Esophagus squamous epithelium (tissue), 5 donors: ENCODE measurements at places on chromosomes 4 and X.

- DNase-seq, result no peak
Observed at GRCh38 chr4:127214931-127215330, 417.8 kb upstream of the INTU start.

DNA sequence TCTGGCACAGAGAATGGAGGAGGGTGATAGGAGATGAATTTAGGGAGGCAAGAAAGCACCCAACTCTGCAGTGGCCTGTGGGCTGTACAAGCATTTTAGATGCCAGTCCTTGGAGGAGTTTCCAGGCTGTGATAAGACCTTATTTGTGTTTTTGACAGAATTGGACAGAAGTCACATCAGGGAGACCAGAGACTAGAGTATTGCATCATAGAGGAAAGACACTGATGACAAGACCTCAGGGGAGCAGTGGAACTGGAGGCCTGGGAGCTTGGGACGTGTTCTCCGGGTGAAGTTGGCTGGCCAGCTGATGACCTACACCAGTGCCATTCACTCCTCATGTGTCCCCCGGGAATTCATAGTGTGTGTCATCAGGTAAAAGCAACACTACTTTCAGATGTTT lies 284.0 kb upstream of the ZFP42 start:
- no peak for DNase-seq

DNA sequence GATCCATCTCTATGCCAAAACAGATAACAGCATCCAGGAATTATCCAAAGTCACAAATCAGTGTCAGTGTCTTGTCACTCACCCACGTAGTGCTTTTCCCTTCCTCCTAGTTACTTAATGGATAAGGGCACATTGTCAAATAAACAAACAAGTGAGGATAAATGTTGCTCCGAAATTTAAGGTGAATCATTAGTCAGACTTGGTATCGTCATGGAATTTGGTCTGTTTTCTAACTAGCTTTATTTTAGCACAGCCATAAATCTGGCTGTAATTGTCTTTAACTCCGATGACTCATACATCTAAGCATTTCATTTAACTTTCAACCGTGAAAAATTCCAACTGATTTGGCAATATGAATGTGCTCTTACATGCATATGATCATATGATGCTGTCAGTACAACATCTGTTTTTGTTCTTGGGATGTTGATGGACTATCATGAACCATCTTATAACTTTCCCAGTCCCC lies 83.3 kb downstream of the SNCA start:
- DNase-seq, result no peak

- DNase-seq, result no peak
Observed at GRCh38 chr4:74377714-74378113, 12.8 kb downstream of the EREG start.

DNA sequence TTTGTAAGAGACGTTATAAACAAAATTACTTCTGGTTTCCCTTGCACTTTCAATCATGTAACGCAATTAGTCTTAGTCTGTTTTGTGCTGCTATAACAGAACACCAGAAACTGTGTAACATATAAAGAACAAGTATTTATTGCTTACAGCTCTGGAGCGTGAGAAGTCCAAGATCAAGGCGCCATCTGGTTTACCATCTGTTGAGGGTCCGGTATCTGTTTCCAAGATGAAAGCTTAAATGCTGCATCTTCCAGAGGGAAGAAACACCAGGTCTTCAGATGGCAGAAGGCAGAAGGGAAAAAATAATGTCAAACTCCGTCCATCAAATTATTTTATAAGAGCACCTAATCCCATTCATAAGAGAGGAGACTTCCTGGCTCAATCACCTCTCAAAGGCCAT lies 474.1 kb downstream of the PDGFC start:
- DNase-seq, result no peak

- no peak for DNase-seq
Observed at GRCh38 chr4:140829825-140830224, 73.6 kb upstream of the TBC1D9 start.

- no peak for DNase-seq
Observed at GRCh38 chrX:142733327-142733726, 292.4 kb upstream of the SPANXN4 start.

DNA sequence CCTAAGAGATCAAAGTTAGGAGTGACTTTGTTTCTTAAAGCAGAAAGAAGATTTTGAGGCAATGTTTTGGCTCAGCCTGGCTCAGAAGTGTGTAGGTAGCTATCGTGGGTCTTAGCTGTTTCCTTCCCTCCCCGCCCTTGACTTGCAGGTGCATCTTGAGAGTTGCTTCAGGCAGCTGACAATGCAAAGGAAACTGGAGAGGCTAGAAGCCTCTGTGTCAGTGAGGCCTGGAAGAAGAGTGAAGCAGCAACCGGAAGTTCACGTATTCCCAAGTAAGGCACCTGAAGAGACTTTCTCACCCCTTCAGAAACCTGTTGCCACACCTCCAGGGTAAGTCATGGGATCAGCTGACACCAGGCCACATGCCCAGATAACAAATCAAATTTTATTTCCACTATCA lies 10.6 kb upstream of the XKRX start:
- DNase-seq, result no peak

GRCh38 chrX:3177851-3178250 lies 136.6 kb downstream of the ARSF start:
- DNase-seq, result no peak

DNA sequence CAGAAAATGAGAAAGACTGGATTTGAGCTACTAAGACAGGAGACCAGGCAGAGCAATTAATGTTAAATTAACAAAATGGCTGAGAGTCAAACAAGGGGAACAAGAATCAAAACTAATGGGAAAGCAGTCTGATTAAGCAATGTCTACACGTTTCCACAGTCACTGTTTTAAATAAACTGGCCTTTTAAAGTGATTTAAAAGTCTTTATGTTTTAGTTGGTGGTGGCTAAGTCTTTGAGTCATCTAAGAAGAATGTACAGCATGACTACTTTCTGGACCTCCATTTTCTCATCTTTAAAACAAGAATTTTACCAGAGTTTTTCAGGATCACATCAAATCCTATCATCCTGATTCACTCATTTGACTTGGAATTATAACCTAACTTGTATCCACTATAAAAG lies 233.8 kb downstream of the ENOX2 start:
- DNase-seq, result no peak

DNA sequence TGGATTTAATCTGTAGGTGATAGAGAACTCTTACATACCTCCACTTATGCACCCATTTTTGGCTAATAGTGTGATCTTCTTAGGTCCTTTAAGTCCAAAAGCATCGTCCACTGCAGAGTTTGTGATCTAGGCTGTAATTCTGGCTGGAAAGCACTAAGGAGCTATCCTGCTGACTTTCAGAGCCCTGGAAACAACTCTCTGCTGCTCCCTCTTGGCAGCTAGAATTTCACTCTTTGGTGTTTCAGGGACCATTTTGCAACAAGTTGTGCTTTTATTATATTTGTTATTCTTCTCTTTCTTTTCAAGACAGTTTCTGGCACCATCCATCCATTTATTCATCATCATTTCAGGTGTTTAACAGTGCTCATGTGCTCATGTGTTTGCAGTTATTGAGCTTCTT lies 130.0 kb downstream of the RBM46 start:
- DNase-seq, result no peak

GRCh38 chr4:102612824-102613366 lies 111.7 kb downstream of the NFKB1 start:
- no peak for DNase-seq

DNA sequence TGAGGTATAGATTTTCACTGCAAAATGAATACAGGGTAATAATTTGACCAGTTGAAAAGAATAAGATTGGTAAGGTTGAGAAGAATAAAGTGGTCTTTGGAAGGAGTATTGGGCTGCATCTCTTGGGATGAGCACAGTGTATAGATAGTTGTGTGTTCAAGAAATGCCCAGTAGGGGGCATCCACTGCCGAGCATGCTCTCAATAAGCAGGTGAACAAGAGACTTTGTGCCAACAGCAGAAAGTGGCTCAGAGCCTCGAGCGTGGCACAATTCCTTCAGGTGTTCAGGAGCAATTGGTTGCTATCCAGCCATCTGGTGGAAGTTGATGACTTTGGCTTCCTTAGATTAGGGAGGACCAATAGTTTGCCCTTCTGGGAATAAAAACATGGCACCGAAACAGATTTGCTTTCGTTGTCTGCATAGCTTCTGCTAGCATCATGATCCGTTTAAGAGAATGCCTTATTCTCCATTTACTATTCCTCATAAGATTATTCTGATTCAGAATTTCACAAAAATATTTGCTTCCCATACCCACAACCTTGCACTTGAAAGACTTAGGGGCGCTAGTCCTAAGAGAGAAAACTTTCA lies 258.1 kb upstream of the NEIL3 start:
- DNase-seq, result no peak

DNA sequence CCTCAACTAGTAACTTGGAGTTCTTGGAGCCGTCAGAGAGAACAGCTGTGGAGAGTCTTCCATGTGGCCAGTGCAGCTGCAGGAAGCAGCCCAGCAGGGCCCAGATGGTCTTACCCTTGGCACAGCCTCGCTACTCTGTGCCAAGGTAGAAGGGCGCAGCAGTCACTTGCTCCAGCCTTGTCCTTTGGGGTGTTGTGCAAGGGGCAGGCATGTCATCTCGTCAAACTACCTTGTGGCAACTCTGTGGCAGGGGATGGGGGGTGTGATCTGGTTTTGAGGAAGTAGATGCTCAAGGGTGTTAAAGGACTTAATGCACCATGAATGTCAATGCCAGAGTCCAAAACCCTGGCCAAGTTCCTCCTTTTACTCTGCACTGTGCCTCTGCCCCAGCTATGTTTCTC lies 34.2 kb upstream of the TBC1D14 start:
- no peak for DNase-seq

- DNase-seq, result no peak
Observed at GRCh38 chr4:112277705-112278448, 7.8 kb downstream of the TIFA start.

GRCh38 chrX:80817002-80817401 lies 7.3 kb upstream of the BRWD3 start:
- no peak for DNase-seq

- no peak for DNase-seq
Observed at GRCh38 chr4:168830777-168831512, 179.1 kb downstream of the CBR4 start.

DNA sequence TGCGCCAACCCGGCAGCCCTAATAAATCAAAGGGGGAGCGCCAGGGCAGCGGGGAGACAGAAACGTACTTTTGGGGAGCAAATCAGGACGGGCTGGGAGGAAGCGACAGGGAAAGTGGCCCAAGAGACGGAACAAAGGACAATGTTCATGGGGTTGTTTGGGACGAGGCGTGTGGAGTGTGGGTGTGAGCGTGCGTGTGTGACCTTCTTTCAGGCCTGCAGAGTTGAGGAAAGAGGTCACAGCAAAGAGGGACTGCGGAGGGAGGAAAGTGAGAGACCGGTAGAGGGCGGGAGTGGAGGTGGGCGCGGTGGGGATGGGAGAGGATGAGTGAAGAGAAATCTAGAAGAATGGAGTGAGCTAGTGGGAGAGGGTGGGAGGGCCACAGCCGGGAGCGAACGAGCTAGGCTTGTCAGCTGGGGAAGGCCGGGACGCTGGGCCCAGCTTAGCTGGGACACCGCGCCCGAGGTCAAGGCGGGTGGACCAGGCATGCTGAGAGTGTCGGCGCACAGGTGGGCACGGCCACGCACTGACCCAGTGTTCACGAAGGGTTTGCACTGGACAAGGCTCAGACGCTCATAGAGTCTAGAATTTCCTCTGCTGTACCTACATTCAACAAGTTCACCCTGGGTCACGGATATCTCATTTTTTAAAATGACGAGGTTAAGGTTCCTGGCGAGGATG lies 14.7 kb upstream of the PITX2 start:
- no peak for DNase-seq

DNA sequence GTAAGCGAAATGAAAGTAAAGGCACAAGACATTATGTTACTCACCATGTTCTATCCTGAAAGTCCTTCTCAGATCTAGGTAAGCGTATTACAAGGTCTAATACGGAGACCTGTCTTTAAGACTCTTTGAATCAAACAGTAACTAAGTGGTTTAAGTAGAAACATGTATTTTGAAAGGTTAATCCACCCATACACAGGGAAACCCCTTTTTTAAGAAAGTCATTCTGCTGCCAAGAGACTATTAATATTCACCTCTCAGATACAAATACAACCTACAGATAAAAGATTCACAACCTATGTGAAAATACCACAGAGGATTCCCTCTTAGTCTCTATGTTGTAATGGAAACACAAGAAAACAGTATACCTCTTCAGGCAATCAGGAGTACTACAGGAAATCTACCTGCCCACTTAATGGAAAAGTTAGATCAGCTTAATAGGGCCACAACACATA lies 63.2 kb upstream of the TNIP3 start:
- no peak for DNase-seq

GRCh38 chrX:122567911-122568310 lies 616.2 kb upstream of the GRIA3 start:
- DNase-seq, result no peak

GRCh38 chr4:175280153-175280552 lies 362.0 kb downstream of the ADAM29 start:
- DNase-seq, result no peak

GRCh38 chr4:54101190-54102041 lies 1.5 kb downstream of the GSX2 start:
- DNase-seq, result no peak

- DNase-seq, result no peak
Observed at GRCh38 chr4:13765539-13765938, 138.0 kb upstream of the BOD1L1 start.

DNA sequence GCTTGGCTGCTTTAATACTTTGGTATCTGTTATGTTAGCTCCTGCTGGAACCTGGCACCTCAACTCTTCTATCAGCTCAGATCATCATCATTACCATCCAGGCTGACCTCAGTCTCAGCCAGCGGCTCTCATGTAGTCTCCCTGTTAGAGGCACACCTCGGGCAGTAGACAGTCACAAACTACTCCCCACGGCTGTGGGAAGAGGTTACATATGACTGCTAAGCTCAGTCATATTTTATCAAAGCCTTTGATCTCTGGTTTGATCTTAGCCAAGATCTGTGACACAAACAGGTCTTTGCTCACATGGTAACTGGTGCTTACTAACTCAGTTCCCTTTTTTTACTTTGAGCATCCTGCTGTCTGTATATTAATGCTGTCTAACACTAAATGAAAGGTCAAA lies 384.9 kb downstream of the CENPC start:
- DNase-seq, result no peak

- DNase-seq, result no peak
Observed at GRCh38 chr4:143417679-143418403, 81.2 kb downstream of the GAB1 start.

DNA sequence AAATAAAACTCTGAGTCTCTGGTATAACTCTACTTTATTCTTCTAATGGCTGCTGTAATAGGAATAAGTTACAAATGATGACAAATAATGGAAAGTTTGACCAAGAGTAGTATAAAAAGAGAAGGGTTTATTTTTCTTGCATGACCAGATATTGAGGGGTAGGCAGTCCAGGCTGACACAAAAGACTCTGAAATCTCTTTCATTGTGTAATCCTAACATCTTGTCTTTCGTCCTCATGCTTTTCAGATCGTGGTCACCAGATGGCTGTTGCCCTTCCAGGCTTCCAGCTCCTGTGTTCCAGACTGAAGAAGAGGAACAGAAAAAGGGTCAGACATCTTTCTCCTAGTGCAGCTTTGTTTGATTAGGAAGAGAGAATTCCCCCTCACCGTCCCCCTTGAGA lies 176.9 kb upstream of the GK2 start:
- no peak for DNase-seq

- DNase-seq, result no peak
Observed at GRCh38 chr4:54614149-54614548, 43.6 kb upstream of the KIT start.

GRCh38 chrX:24782011-24782410 lies 88.3 kb downstream of the POLA1 start:
- no peak for DNase-seq

- DNase-seq, result no peak
Observed at GRCh38 chr4:118743867-118744266, 58.7 kb downstream of the METTL14 start.

- DNase-seq, result no peak
Observed at GRCh38 chr4:128560754-128561495, 248.6 kb upstream of the JADE1 start.
